ENCODE measurements at places on chromosomes 7 and 10.

GRCh38 chr10:95356190-95356955, 65.6 kb upstream of the PDLIM1 start:
- DNase-seq: no peak

- DNase-seq: no peak
Observed at GRCh38 chr10:49474901-49475300, 64.0 kb downstream of the ERCC6 start.

DNA sequence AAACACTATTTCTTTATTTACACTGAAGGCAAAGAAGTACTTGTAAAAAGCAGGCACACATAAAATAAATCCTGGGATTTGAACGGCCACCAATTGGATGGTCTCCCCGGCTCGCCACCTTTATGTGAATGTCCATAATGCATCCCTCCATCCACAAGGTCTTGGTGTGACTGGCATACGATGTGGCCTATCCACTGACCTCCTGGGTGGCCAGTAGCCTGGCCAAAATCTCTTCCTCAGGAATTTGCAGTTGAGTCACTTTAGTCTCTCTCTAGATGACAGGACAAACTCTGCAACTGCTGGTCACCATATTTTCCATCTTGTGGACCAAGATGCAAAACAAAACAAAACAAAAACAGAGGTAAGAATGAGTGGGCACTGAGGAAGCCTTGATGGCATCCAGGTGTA, 39.1 kb downstream of the CDK1 start:
- no peak for DNase-seq

DNA sequence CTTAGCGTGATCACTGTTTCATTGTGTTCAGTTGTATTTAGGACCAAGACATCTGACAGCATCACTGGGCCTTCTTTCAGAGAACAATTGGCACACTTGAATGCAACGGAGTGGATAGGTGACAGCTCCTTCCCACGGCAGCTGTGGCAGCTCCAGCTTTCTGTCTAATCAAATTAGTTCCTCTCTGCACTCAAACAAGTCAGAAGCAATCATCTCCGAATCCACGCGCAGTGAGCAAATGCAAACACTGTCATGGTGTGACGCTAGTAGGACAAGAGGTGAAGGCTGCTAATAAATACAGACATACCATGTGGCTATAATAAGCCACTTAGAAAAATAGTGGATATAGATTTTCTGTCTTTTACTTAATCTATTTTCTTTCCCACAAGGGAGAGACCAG, 542.4 kb downstream of the ACTR3B start:
- no peak for DNase-seq

- no peak for DNase-seq
Observed at GRCh38 chr10:119333146-119333792, 125.9 kb downstream of the GRK5 start.

- DNase-seq: no peak
Observed at GRCh38 chr10:117677239-117677638, 134.7 kb downstream of the EMX2 start.

- DNase-seq: no peak
Observed at GRCh38 chr7:1974290-1975101, 258.2 kb downstream of the MAD1L1 start.

GRCh38 chr7:150823484-150824126, 23.0 kb downstream of the TMEM176A start:
- DNase-seq: no peak

- no peak for DNase-seq
Observed at GRCh38 chr10:113631684-113632367, 32.0 kb downstream of the NRAP start.

GRCh38 chr10:1582739-1583138, 154.6 kb downstream of the ADARB2 start:
- DNase-seq: no peak

GRCh38 chr7:81503771-81504170, 266.1 kb downstream of the HGF start:
- no peak for DNase-seq

GRCh38 chr10:60147576-60148265, 241.4 kb upstream of the CCDC6 start:
- no peak for DNase-seq
